ENCODE measurements at places on chromosomes 4 and X.

GRCh38 chrX:109777749-109778148 lies 44.7 kb upstream of the ACSL4 start:
- DNase-seq: no peak

- no peak for DNase-seq
Measured at GRCh38 chr4:160026721-160027120, 923.8 kb downstream of the RAPGEF2 start.

GRCh38 chrX:119635799-119636198 lies 29.6 kb upstream of the NKRF start:
- DNase-seq: no peak

DNA sequence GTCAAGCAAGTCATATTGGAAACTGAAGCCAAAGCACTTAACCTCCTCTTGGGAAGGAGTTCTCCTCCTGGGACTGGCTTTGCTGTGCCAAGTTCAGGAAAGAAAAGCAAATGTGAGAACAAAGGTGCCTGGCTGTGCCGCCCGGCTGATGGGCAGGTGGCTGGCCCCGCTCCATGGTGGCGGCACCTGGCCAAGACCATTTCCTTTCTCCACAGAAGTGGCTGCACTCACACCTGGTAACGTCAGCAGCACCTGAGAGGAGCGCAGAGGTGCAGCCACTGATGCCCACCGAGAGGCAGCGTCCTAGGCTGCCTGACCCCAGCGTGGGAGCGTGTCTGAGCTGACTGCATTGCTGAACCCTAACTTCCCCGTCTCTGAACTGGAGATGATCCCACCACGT lies 54.3 kb downstream of the DCTD start:
- DNase-seq: no peak

- DNase-seq: no peak
Measured at GRCh38 chr4:158371158-158371557, 150.5 kb upstream of the RXFP1 start.

GRCh38 chr4:157961229-157961990 lies 211.4 kb downstream of the GASK1B start:
- no peak for DNase-seq

DNA sequence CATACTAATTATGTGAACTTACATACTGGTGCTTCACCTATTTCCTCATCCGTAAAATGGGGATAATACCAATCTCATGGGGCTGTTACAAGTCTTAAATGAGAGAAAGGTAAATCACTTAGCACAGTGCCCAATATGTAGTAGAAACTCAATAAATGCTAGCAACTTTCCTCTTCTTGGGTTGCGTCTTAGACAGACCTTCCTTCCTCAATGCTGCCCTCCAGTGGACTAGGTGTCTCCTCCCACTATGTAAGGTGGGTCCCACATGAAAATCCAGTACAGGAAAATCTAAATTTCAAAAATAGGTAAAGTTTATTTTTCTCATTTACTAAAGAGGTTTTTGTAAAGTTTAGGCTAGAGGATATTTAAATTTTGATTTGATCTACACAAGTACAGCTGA lies 20.6 kb downstream of the ZDHHC9 start:
- DNase-seq: no peak

Data from D721Med (cell line).